ENCODE measurements at places on chromosomes 2 and 18.

- no peak for DNase-seq
Observed at GRCh38 chr18:67735506-67735905, 219.0 kb upstream of the DSEL start.

- DNase-seq: no peak
Observed at GRCh38 chr2:28993206-28993960, 12.3 kb downstream of the TOGARAM2 start.

GRCh38 chr18:13051950-13052349 lies 60.8 kb downstream of the CEP192 start:
- no peak for DNase-seq

- no peak for DNase-seq
Observed at GRCh38 chr2:157415591-157416101, 28.2 kb downstream of the CYTIP start.

DNA sequence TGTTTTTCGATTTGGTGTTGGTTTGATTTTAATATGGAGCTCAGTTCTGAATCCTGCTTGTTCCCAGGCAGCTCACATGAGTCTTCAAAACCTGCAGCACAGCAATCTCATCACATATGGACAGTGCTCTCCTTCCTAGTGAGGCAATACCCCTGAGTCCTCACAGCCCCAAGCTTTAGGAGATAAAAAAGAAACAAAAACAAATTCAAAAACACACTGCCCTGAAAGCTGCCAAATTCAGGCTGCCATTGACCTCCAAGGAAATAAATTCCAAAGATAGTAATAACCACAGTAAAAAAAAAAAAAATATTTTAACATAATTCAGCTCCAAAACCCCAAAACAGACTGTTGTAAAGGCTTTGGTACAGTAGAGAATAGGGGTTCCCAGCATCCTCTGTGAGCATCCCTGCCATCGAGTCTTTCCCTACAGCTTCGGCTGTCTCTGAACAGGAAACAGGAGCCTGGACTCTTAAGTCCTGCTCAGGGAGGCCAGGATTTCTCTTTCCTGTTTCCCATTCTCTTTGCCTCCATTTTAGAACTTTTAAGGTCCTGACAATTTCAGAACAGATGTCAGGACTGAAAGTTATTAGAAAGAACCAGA lies 14.7 kb upstream of the SP3 start:
- no peak for DNase-seq

- DNase-seq: no peak
Observed at GRCh38 chr18:79797518-79798345, at the start of gene KCNG2. Gene KCNG2 (plus strand): TSS chr18:79797938. CDS start chr18:79863668, 65,730 bp downstream.

GRCh38 chr2:231693956-231694355 lies 14.4 kb upstream of the PTMA start:
- no peak for DNase-seq

- no peak for DNase-seq
Observed at GRCh38 chr2:11925295-11926066, 179.0 kb downstream of the LPIN1 start.

DNA sequence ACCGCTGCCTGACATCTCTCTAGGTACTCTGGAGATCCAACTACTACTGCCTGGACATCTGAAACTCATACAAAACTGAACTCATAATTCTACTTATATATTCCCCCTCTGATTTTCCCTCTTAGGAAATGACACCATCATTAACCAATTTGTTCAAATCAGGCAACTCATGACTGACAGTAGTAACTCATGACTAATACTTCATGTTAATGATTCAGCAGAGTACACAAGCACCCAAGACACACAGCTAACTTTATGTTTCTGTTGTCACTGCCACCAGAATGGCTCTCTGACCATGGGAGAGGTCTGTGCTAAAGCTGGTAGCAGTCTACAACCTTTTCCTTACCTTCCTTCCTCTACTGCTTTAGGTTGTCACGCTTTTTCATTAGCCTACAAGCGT lies 91.1 kb downstream of the ITSN2 start:
- DNase-seq: no peak

DNA sequence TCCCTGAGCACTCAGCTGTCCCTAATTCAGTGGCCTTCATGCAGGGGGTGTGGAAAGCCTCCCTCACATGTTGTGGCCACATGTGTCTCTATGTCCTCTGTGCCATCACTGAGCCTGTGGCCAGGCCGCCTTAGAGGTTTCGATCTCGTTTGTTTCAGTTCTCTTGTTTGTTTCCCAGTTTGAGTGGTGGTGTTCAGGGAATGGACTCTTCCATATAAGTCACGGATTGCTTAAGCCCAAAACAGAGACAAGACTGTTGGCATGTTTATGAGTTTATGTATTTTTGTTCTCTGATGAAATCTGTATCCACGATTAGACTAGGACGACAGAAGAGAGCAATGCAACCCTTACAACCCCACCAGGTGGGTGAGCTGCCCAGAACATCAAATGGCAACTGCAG lies 134.5 kb downstream of the CCBE1 start:
- DNase-seq: no peak

DNA sequence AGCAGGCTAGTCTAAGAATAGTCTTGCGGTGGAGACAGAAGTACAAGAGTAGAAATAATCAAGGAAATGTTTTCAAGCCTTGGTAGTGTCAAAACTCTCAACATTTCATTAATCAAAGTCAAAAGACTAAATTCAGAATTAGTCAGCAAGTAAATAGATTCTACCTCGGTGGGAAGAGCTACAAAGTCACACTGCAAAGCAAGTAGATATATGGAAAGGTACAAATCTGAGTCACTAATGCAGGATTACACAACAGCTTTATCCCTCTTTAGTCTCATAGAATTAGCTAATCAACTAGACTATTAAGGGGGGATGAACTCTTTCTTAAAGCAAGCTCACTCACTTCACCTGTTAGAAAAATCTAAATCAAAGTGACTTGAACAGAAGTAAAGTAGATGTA lies 568.7 kb upstream of the CNTNAP5 start:
- no peak for DNase-seq

DNA sequence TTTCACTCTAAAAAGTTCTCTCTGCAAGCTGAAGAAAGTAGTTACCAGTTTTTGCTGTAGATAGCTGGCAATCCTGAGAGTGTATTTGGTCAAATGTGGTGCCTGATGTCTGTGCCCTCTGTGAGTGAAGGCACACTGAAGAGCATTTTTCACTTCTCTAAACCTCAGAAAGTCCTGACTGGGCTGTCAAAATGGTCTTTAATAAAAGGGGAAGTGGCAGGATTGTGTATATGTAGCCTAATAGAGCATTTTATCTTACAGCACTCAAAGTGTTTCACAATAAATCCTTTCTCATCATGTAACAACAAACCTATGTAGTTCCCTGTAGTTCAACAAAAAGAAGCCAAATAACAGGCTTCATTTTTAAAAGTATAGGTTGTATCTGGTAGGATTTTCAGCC lies 1552.3 kb upstream of the SLC39A10 start:
- no peak for DNase-seq

- no peak for DNase-seq
Observed at GRCh38 chr2:138699421-138699820, 80.8 kb downstream of the NXPH2 start.

DNA sequence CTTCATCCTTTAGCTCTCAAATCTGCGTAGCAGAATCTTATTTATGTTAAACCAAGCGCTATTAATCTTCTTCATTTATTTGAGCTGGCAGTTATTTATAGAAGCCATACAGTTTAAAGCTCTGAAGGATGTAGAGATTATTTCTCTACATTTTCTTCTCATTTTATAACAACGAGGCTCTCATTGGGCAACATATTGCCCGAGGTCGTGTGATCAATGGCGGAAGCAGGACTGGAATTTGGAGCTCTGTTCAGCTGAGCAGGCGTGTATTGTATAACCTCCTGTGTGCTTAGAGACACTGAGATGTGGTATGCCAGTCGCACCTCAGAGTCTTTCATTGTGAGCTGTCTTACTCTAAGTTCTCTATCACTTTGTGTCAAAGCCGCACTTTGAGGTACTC lies 17.5 kb upstream of the DRC1 start:
- no peak for DNase-seq

- no peak for DNase-seq
Observed at GRCh38 chr2:73249636-73250035, 15.5 kb downstream of the CCT7 start.

DNA sequence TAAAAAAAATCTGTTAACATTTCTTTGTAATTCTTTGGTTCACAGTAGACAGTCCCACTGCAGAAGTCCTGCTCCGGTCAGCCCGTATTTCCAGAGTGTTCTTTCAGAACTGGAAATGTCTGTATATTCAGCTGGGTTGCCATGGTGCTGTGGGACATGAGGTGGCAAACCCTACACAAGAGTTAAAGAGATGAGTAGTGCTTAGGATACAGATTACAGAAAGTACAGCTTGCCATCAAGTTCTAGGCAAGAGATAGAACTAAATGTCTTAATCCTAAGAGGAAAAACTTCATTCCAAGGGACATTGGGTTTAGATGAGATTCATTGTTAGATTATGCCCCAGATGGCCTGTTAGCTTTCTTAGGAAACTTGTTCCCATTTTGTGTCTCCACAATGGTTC lies 60.1 kb downstream of the FMNL2 start:
- DNase-seq: no peak

- no peak for DNase-seq
Observed at GRCh38 chr2:8640498-8640897, 41.4 kb upstream of the ID2 start.

DNA sequence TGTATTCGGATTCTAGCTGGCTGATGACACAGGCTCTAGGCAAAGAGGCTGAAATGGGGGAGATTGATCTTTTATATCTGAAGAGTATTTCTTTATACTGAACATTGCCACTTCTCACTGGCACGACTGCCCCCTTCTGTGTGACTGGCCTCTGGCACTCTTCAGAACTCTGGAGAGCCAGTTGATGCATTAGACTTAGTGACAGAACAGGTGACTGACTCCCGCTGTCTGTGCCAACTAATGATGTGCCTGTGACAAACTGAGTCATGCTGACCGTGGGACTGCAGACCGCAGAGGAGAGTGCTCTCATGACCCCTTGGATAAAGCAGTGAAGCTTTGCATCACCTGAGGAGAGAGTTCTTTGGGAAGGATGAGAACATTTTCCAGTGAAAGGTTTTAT lies 14.4 kb downstream of the MGAT5 start:
- DNase-seq: no peak

DNA sequence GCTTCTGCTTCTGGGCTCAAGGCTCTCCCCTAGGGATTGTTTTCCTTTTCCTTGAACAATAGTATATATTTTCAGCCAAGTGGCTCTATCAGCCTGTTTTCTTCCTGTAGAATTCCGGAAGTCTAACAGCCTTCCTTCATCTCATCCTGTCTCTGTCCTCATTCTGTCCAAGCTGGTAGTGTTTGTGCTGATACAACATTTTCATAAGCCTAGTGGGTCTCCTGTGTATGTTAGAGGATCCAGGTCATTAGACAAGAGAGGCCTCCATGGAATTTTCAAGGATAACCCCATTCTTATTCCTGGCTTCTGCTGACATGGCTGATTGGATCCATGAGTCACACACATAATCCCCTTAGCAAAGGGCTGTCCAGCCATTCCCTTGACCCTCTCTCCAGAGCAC lies 467.6 kb downstream of the PTPRM start:
- no peak for DNase-seq

GRCh38 chr2:39225567-39225966 lies 18.2 kb downstream of the CDKL4 start:
- no peak for DNase-seq

DNA sequence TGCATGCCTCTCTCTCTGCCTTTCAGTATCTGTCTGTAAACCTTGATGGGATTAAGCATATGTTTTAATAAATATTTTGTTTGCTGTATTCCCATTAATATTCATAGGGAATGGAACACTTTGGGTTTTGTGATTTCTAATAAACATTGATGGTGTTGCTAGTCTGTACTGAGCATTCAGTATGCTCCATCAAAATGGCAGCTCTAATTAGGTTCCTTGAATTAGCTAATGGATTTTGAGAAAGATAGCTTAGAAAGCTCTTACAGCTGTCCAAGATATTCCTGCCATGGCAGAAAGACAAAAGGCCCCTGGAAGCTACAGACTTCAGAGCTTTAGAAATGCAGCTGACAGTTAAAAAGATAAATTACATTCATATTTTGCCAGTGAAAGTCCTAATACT lies 199.2 kb upstream of the NRP2 start:
- DNase-seq: no peak

DNA sequence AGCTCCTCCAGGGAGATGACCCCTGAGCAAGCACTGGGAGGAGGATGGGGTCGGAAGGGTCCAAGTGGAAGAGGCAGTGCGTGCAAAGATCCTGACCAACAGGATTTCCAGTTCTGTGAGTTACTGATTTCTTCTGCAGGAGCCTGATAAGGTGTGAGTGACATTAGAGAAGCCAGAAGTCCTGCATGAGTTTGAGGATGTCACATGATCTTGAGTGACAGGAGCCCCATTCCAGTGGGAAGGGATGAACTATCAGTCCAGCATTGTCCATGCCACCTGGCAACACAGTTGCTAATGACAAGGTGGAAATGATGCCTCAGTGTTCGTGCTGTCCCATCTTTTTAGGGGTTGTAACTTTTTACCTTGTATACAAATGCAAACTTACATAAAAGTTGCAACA lies 285.1 kb upstream of the HDAC4 start:
- no peak for DNase-seq

DNA sequence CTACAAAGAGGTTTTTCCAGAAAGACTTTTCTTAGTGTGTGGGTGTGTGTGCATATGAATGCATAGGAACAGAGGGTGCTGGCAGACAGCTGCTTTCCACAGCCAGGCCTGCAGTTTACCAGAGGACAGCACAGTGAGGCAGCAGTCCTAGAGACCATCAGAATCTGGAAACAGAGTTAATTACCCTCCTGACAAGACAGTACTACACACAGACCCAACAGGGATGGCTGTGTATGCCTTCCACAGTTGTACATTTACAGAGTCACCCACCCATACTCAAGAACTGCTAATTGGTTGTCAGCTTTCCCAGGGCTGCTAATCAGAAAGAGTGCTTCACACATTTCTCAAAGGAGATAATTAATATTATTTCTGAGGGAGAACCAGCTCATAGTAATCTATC lies 104.7 kb downstream of the FEZ2 start:
- no peak for DNase-seq

DNA sequence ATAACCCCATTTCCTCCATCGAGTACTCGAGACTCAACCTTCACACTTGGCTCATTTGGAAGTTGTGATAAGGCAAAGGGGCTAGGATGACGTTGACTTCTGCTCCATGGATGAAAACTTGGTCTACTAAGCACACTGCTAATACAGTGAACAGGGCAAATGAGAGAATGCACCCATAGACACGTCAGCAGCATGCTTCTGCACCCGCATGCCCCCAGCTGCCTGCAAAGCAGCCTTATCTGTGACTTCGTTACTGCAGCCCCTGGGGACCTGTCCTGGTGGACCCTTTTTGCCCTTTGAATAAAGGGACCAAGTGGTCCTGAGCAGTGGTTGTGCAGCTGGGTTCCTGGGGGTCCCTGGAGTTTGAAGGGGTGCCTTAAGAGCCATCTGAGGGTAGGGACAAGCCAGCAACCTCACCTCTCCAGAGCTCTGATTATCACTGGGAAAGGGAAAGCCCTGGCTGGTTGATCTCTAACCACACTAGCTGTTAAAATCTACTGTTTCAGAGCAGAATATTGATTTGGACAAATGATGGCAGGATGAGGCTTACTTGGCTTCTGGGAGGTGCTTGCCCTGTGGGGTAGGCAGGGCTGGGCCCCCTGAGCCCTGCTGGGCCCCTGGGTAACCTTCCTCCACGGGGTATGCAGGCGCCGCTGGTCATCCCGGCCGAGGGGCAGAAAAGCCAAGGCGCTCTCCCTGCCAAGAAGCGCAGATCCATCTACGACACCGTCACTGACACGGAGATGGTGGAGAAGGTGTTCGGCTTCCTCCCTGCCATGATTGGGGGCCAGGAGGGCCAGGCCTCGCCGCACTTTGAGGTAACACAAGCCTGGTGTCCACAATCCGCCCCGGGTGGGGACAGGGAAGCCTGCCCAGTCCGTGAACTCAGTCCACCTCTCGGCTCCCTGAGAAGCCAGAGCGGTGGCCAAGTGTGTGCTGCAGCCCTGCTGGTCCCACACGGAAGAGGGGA lies 37.6 kb upstream of the GPR17 start:
- DNase-seq: no peak
